ENCODE measurements at places on chromosomes 1 and 21. TPM values are rescaled to one million over a fixed set of nuclear protein-coding genes. Genes with fewer than 3 reads are reported as not detected.

The SUMO3 gene
- total RNA-seq, result 64.4 TPM

The SYDE2 gene
- total RNA-seq, result 39.8 TPM

The GJA9 gene
- under 0.01 TPM for total RNA-seq

The RPF1 gene
- 26.2 TPM for total RNA-seq

The SNX7 gene
- total RNA-seq, result 48.1 TPM

The CD164L2 gene
- total RNA-seq, result not detected

The ARHGAP30 gene
- total RNA-seq, result under 0.01 TPM

The EFNA3 gene
- 0.14 TPM for total RNA-seq

The LMX1A gene
- not detected for total RNA-seq

The ATP6V1G3 gene
- total RNA-seq, result not detected

The ZBTB37 gene
- total RNA-seq, result 4.8 TPM

The SPATA17 gene
- 1.00 TPM for total RNA-seq

The TRIM17 gene
- total RNA-seq, result 0.09 TPM

The PLA2G2A gene
- total RNA-seq, result 0.28 TPM

The C1orf21 gene
- total RNA-seq, result 43.5 TPM

The RSPH1 gene
- total RNA-seq, result 0.14 TPM

The FAM72C gene
- total RNA-seq, result 0.28 TPM

The PLPPR5 gene
- total RNA-seq, result not detected

The GRHL3 gene
- not detected for total RNA-seq

The FCGR1A gene
- not detected for total RNA-seq

The CRNN gene
- total RNA-seq, result not detected

The DRAXIN gene
- not detected for total RNA-seq

The S100A4 gene
- 237 TPM for total RNA-seq

The SLC1A7 gene
- 1.00 TPM for total RNA-seq

The IGSF9 gene
- total RNA-seq, result not detected

The MTF1 gene
- total RNA-seq, result 2.3 TPM

The IGSF3 gene
- under 0.01 TPM for total RNA-seq

The C8B gene
- total RNA-seq, result not detected

The PMF1 gene
- total RNA-seq, result 17.2 TPM

The OLFML2B gene
- total RNA-seq, result 3.4 TPM

The RNU1-1 gene
- 3,030 TPM for total RNA-seq

The FOXD3 gene
- not detected for total RNA-seq

The SMIM12 gene
- 25.4 TPM for total RNA-seq

The PLA2G2F gene
- total RNA-seq, result not detected

The PERM1 gene
- total RNA-seq, result 0.43 TPM

The CFAP74 gene
- not detected for total RNA-seq

The TTLL10 gene
- not detected for total RNA-seq

The CSDE1 gene
- 1,025 TPM for total RNA-seq

The SDHB gene
- 145 TPM for total RNA-seq

The KCNAB2 gene
- 3.7 TPM for total RNA-seq

The ELF3 gene
- total RNA-seq, result 0.18 TPM

The HNRNPR gene
- total RNA-seq, result 78.8 TPM

The HAO2 gene
- not detected for total RNA-seq

The WNT9A gene
- 0.37 TPM for total RNA-seq

The DDX59 gene
- 15.4 TPM for total RNA-seq

The MYOC gene
- 0.74 TPM for total RNA-seq

The RALGPS2 gene
- total RNA-seq, result 68.0 TPM

The AGRN gene
- 30.9 TPM for total RNA-seq

The OLFML3 gene
- total RNA-seq, result 191 TPM

The RPE65 gene
- total RNA-seq, result not detected

The NUDT4B gene
- 17.1 TPM for total RNA-seq

The DDAH1 gene
- total RNA-seq, result 26.5 TPM

The OPRD1 gene
- not detected for total RNA-seq

The RHBG gene
- not detected for total RNA-seq
